Esophagus squamous epithelium (tissue), 5 donors: ENCODE measurements at places on chromosomes 13 and 19.

DNA sequence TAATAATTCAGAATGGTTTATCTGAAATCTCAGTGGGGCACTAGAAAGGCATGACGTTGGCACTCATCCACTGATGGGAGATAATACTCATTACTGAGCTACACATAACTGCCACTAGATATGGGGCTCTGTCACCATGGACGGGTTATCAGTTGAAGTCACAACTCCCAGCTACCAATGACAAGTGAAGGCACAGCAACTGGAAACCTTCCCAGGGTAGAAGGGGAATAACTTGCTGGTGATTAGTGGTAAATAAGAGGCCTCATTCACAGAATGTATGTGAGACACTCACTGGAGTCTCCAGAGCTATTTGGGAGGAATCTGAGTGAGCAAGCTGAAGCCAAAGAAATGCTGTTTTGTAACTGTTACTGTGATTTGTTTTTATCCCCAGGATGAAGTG is 249.6 kb downstream of the ENOX1 start:
- DNase-seq = no peak

GRCh38 chr13:95180513-95181245 is 120.6 kb downstream of the ABCC4 start:
- no peak for DNase-seq

- no peak for DNase-seq
These were observed 618.7 kb upstream of the SGCG start for GRCh38 chr13:22562116-22562515.

GRCh38 chr19:35596366-35596999 is 10.5 kb downstream of the PMIS2 start:
- no peak for DNase-seq

DNA sequence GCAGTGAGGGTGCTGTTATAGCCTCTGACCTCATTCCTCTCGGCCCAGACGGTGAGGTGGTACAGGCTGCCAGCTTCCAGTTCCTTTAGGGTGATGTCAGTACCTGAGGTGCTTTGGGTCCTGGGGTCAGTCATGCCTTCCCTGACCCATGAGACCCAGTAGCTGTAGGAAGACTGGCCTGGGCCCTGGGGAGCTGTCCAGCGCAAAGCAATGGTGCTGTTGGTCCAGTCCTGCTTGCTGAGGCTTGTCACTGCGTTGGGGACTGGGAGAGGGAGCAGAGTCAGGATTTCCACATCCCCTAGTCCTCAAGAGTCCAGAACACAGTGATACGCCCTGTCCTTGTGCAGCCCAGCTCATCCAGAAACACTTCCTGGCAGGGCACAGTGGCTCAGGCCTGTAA is 10.7 kb downstream of the PTPRH start:
- DNase-seq = no peak

- no peak for DNase-seq
These were observed 160.7 kb downstream of the RFC3 start for GRCh38 chr13:33978653-33979052.

DNA sequence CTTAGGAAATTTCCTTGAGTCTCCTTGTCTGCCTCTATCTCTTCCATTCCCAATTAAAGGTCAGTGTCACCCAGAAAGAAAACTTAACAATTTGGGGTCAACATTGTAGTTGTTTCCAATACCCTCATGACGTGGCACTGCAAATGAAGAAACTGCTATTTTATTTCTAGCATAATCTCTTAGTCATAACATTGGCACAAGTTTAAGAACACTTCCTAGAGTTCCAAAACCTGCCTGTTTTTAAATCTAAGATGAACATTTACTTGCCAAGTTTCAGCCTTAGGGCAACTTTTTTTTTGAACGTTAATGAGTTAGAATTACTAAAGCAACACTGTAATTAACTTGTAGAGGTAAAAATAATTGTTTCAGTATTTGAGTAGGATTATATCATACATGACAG is 108.0 kb downstream of the LMO7 start:
- DNase-seq = no peak

DNA sequence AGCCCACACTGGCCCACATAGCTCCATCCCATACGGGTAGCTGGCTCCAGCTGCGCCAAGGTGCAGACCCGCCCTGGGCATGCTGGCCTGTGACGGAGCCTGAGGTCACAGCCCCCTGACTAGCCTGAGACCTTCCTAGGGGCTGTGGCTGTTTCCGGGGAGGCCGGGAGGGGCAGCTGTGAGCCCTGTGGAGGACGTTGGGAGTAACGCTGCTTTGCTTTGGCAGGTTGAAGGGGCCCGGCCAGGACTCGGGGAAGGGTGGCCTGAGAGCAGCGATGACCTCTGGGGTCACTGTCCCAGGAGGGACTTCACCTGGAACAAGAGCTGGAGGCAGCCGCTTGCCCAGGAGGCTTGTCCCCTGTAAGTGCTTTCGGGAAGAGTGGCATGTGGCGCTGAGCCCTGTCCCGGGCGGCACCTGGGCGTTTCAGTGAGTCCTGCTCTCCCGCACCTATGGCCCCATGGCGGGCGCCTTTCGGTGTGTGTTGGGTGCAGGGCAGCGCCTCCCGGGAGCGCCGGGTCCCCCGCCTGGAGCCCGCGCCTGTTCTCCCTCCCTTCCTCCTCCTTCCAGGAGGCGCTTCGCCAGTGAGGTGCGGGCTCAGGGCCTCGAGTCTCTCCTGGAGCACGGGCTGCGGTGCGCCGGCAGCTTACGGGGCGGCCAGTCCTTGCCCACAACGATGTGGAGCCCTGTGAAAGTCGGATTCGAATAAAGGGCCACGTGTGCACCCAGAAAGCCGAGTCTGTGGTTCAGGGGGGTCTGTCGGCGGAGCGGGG is 1.1 kb upstream of the FAM174C start:
- DNase-seq = no peak

DNA sequence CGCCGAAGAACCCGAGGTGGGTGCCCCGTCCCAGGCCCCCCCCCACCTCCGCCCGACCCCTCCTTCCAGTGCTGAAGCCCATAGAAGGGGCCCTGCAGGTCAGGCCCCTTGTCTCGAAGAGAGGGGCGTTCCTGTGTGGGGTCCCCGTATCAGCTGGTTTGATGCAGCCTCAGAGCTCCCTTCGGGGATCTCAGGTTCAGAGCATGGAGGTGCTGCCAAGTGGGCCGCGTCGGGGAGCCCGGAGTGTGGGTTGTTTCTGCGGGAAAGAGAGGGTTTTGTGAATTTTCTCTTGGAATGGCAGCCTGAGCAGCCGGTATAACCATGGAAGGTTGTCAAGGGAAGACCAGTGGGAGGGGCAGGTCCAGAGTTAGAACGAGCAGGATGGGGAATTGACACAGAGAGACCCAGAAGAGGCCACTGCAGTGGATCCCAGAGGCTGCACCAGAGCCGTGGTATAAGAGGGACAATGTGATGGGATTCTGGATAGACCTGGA is 384 bp downstream of the TRAPPC2B start:
- no peak for DNase-seq

DNA sequence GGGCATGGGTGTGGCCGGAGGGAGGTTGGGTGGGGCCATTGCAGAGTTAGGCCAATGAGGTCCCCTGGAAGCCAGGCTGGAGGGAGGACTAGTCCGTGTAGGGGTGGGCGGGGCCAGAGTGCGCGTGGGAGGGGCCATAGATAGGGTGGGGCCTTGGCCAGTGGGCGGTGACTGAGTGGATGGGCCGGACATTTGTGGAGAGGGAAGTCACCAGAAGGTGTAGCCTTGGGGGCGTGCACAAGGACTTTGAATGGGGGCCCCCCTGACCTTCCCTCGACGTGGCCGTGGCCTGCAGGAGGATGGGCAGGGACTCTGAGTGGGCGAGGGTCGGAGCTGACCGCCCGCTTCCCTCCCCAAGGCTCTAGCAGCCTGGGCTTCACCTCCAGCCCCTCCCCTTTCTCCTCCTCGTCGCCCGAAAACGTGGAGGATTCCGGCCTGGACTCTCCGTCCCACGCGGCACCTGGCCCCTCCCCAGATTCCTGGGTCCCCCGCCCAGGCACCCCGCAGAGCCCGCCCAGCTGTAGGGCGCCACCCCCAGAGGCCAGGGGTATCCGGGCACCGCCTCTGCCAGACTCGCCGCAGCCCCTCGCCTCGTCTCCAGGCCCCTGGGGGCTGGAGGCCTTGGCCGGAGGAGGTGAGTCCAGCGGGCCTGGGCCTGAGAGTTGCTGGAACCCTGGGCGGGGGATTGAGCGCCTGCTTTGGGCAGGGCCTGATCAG is 16.5 kb upstream of the B3GNT3 start:
- DNase-seq = no peak

DNA sequence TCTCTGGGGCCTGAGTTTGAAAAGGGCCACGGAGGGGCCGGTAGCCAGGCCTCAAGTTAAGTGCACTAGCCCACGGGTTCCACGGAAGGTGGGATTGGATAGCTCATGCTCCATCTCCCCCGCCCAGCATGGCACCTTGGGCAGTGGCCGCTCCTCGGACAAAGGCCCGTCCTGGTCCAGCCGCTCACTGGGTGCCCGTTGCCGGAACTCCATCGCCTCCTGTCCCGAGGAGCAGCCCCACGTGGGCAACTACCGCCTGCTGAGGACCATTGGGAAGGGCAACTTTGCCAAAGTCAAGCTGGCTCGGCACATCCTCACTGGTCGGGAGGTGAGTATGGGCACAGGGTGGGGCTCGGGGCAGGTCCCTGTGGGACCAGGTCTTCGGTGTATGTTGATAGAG is 7.8 kb downstream of the MARK4 start:
- no peak for DNase-seq

- DNase-seq = no peak
These were observed 19.6 kb upstream of the PCCA start for GRCh38 chr13:100069278-100069677.
